ENCODE measurements at places on chromosomes 12 and 14.

DNA sequence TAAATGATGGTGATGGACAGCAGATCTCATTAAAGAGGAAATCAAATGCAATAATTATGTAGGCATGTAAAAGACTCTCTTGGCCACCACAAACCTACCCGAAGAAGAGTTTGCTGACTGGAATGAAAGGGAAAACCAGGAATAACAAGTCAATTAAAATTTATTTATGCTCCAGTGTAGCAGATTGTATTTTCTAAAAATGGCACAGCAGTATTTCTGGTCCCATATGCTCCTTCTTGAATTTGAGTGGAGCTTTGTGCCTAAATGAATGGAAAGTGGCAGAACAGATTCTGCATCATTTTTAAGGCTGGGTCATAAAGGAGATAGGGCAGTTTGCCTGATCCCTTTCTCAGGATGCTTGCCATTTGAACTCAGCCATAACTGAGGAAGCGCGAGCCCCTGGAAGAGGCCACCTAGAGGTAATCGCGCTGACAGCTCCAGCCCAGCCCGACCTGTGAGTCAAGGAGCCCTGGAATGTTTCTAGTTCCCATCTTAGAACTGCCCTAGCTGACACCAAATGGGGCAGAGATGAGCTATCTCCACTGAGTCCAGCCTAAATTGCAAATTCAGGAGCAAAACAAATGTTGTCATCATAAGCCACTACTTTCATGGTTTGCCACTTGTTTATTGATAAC, 229.2 kb upstream of the TMTC1 start:
- no peak for DNase-seq

DNA sequence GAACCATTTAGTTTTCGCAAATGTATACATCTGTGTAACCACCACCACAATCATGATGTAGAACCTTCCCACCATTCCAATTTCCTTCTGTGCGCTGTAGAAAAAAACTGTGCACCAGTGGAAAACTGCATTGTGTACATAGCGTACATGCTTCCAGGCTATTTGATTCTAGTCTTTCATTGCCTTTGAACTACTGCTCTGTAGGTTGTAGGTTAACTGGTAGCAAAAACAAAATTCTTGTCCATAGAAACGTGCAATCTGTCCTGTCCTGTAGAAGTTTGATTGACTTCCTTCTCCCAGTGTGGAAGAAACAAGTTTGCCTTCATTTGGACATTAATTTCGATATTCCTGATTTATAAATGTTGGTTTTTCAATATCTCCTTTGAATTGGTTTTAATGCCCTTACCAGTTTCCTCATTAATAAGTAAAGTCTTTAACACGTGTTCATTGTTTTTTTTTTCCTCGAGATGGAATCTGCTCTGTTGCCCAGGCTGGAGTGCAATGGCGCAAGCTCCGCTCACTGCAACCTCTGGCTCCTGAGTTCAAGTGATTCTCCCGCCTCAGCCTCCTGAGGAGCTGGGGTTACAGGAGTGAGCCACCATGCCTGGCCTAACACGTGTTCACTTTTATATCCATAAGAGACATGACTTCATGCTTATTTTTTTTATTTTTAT, 3.6 kb upstream of the ISM2 start:
- no peak for DNase-seq

DNA sequence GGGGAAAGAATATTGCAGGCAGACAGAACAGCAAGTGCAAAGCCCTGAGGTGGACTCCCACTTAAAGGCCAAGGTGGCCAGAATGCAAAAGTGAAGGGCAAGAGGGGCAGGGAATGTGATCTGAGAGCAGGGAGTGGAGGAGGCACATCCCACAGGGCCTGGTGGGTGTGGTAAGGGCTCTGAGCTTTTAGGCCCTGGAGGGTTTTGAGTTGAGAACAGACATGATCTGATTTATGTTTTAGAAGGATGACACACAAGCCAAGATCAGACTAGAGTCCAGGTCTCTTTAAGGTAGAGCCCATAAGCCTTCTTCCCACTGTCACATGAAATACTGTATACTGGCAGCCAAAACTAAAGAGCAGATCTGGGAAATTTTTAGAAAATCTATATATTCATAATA, 162.5 kb downstream of the SLC38A4 start:
- DNase-seq: no peak

DNA sequence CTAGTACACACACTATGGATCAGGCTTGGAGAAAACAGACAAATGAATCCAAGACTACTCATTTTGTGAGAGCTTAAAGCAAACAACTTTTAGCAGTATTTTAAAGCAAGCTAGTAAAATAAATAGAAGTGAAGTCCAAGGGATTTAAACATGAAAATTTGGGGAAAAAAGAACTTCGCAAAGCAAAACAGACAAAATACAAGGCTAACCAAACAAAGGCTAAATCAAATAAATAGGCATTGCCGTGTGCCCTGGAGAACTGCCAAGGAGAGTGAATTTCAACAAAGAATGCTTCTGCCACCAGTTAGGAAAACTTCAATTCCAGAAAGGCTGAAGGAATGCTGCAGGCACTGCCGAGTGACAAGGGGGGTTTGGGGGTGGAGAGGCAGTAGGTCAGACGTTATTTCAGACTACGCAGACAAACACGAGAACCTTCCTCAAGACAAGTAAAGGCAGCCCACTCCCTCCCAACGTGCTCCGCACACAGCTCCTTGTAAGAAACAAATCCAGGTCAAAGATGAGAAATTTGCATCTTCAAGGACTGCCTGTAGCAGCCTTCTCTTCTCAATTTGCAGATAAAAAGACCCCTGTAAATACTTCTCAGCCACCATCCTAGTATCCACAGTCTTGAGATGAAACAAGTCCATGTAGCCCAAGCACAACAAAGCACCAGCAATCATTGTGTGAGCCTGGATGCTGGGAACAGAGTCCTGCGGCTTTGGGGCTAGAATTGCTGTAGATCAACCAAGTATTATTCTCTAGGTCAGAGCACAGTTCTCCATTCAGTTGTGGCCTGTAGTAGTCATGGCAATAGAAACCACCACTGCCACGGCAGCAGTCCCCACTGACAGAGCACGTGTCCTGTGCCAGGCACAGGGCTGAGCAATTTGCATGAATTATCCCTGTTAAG, 43.3 kb downstream of the EFCAB11 start:
- DNase-seq: no peak

- DNase-seq: no peak
Observed at GRCh38 chr12:10398168-10398567, 8.3 kb upstream of the KLRK1 start.

DNA sequence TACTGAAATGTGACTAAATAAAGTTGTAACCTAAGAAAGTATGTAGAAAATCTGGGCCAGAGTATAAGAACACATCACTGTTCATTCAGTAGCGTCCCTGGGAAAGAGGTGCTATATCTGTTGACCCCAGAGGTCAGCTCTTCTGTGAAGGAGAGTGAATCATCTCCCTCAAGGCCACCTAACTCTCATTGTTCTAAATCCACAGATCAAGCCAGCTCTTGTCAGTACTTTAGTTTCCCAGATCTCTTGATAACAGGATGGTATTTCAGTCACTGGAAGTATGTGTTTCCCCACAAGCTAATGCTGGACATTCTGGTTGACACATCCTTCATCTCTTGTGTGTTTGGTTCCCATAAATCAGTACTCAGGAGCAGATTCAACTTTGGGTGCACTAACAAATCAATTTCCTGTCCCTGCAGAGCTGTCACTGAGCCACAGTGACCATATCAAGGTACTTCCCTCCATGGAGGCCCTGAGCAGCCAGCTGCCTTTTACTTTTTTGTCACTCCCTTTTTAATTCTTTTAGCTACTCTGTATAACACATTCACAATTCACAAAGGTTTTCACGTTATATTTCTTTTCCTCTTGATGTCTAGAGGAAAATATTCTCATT, 7.8 kb downstream of the KRT1 start:
- no peak for DNase-seq

GRCh38 chr12:26239122-26239851, 43.9 kb downstream of the SSPN start:
- no peak for DNase-seq

DNA sequence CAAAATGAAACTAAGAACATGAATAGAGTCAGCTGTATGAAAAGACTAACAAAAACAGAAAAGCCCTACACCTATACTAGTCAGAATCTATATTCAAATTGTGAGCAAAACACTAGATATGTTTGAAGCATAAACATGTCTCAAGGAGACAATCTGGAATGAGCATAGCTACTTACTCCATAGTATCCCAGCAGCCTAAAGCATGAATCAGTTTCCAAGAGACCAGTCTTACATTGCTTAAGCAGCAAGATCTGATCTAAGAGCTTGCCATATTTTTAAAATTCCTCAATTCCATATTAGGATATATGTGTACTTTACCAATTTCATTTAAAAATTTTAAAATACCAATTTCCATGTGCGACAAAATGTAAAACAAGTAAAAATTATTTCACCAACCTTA, 7.7 kb downstream of the CAPS2 start:
- DNase-seq: no peak
